Activated CD4-positive, alpha-beta memory T cell treated with anti-CD3 and anti-CD28 coated beads, Interleukin-2, amount 10 ng/mL, durations not matched to agents 7 days and 5 days (primary cell): ENCODE measurements at places on chromosomes 2 and 18. TPM values are rescaled to one million over a fixed set of nuclear protein-coding genes. Genes with fewer than 3 reads are reported as not detected.
A peak's percentile ranks its signal among the peaks of the same experiment; 100 is the strongest.

The GAD1 gene
- 2.2 TPM for total RNA-seq

The CPLX4 gene
- total RNA-seq, result not detected

The NR4A2 gene
- total RNA-seq, result 3.8 TPM

The CPO gene
- total RNA-seq, result not detected

The ARHGEF4 gene
- 0.25 TPM for total RNA-seq

The UGT1A8 gene
- not detected for total RNA-seq

- DNase-seq, result no peak
- H3K36me3 ChIP-seq, result no peaks in the 10 kb centered on the region
- H3K4me1 ChIP-seq, result no peaks in the 10 kb centered on the region
- no peak overlapping the region for H3K27ac ChIP-seq
- no peak overlapping the region for H3K4me3 ChIP-seq
Observed at GRCh38 chr2:54497763-54498680, 41.9 kb downstream of the SPTBN1 start.

DNA sequence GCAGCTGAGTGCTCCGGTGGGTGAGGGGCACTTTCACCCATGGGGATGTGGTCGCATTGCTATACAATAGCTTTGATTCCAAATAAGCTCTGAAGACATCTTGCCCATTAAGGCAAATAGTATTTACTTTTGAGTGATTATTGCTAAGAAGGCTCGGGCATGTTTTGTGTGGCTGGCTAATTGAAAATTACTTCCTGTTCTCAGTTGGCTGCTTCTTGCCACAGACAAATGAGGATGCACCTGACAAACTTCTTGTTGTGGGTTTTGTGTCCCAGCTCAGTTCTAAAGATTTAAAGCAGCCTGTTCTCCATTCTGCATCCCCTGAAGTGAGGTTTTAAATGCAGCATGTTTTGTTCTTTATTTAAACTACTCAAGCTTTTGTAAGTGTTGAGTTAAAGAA is 88.3 kb downstream of the KCNS3 start:
- no peaks in the 10 kb centered on the region for H3K27me3 ChIP-seq
- no peaks in the 10 kb centered on the region for H3K4me1 ChIP-seq
- H3K4me3 ChIP-seq, result no peak overlapping the region
- H3K27ac ChIP-seq, result no peak overlapping the region
- no peak for DNase-seq

DNA sequence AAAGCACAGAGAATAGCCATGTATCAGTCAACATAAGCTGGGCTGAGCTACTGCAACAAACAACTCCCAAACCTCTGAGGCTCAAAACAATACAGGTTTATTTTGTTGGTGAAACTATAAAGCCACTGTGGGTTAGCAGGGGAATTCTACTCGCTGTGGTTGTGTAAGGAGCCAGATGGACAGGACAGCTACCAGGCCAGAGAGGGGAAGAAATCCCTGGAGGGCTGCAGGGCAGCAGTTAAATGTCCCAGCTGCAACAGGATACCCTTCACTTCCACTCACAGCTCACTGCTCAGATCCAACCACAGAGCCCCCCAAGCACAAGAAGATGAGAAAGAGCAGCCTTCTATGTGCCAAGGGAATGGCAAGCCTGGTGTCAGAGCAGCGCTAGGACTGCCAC is 245.9 kb upstream of the RAB6C start:
- no peak for DNase-seq
- H3K4me1 ChIP-seq, result no peaks in the 10 kb centered on the region
- H3K36me3 ChIP-seq, result no peaks in the 10 kb centered on the region
- no peaks in the 10 kb centered on the region for H3K27me3 ChIP-seq
- no peak overlapping the region for H3K4me3 ChIP-seq

- no peak for DNase-seq
- no peak overlapping the region for H3K4me3 ChIP-seq
- no peaks in the 10 kb centered on the region for H3K27me3 ChIP-seq
- peak overlapping the region; percentile 33 for H3K27ac ChIP-seq
- peaks cover 10% of the 10 kb centered on the region for H3K4me1 ChIP-seq
Observed at GRCh38 chr2:213411582-213412289, 127.5 kb downstream of the SPAG16 start.

DNA sequence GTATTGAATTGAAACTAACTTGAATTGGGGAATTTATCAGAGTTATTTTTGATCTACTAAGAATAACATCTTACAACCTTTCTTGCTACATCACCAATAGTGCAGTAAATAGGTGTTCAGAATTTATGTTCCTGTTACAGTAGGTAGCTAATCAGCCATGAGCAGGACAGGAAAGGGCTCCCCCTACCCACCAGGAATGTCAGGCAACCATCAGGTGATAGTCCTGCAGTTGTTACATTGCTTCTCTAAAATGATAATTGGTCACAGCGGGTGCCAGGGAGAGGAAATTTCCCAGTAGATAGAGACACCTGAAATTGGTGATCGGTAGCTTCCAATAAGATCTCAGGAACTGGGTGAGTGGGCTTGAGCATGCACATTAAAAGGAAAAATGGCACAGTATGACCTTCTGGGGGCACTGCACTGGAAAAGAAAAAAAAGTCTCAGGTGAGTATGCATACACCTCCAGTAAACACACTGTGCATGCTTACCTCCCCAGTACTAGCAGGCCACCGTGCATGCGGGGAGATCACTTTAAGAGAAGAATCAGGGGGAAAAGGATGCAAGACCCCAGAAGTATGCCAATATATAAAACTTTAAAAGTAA is 1092.0 kb upstream of the LRRTM1 start:
- H3K4me1 ChIP-seq, result no peaks in the 10 kb centered on the region
- no peaks in the 10 kb centered on the region for H3K36me3 ChIP-seq
- H3K4me3 ChIP-seq, result no peak overlapping the region
- DNase-seq, result no peak
- no peaks in the 10 kb centered on the region for H3K27me3 ChIP-seq
- no peak overlapping the region for H3K27ac ChIP-seq

DNA sequence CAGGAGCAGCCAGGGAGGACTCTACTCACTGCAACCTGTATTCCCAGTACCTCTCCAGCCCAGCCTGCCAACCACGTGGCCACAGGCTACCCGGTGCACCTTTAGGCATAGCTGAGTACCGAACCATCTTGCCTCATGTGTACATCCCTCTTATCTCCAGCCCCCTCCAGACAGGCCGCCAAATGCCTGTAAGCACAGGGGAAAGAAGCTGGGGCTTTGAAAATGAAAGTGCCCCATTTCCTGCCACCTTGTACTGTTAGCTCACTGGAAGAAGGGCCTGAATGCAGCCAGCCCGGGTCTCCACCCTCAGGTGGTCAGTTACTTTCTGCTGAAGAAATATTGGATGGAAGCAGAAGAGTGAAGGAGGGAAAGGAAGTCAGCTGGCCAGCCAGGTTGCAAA is 27.2 kb upstream of the RFX8 start:
- no peaks in the 10 kb centered on the region for H3K36me3 ChIP-seq
- DNase-seq, result no peak
- no peaks in the 10 kb centered on the region for H3K27me3 ChIP-seq
- peaks cover 12% of the 10 kb centered on the region for H3K4me1 ChIP-seq

DNA sequence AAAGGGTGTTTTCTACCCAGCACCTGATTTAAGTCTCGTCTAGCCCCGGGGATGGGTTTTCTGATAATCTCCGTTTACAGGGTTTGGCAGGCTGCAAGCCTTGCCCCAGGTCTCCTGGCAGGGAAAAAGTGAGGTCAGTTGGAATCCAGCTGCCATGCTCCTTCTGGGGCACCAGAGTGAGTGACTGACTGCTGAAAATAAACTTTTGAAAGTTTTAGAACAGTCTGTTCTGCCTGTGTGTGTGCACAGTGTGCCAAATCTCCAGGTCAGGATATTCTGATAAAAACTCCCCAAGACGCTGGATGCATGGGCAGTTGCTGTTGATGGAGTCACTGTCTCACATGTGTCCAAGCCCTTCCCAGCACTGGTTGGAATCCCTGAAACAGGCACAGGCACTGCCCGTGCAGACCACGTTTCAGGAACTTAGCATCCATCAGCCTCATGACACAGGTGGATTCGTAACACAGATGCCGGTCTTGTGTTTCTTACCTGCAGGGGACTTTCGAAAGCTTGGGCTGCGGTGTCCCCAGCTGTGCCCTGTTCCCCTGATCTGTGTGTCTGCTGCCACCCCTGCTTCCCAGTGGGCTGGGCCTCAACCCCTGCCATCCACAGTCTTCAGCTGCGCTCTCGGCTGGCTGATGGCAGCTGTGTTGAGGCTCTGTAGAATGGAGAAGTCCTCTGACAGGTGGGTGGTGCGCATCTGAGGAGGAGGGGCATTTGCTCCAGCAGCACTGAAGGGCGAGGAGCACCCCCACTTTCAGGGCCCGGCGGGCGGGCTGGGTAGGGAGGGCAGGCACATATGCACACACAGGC is 65.0 kb downstream of the SH3RF3 start:
- H3K36me3 ChIP-seq, result no peaks in the 10 kb centered on the region
- H3K4me3 ChIP-seq, result no peak overlapping the region
- no peaks in the 10 kb centered on the region for H3K4me1 ChIP-seq
- no peak overlapping the region for H3K27ac ChIP-seq
- H3K27me3 ChIP-seq, result peaks cover 48% of the 10 kb centered on the region
- no peak for DNase-seq

DNA sequence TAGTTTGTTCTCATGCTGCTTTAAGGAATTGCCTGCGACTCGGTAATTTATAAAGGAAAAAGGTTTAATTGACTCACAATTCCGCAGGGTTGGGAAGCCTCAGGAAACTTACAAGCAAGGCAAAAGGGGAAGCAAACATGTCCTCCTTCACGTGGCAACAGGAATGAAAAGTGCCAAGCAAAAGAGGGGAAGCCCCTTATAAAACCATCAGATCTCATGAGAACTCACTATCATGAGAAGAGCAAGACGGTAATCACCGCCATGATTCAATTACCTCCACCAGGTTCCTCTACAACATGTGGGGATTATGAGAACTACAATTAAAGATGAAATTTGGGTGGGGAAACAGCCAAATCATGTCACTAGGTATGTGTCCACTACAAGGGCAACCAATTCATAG is 53.9 kb downstream of the MAP4K3 start:
- peaks cover 3% of the 10 kb centered on the region for H3K4me1 ChIP-seq
- H3K27me3 ChIP-seq, result no peaks in the 10 kb centered on the region
- DNase-seq, result no peak
- H3K4me3 ChIP-seq, result no peak overlapping the region
- H3K36me3 ChIP-seq, result peaks cover 3% of the 10 kb centered on the region

DNA sequence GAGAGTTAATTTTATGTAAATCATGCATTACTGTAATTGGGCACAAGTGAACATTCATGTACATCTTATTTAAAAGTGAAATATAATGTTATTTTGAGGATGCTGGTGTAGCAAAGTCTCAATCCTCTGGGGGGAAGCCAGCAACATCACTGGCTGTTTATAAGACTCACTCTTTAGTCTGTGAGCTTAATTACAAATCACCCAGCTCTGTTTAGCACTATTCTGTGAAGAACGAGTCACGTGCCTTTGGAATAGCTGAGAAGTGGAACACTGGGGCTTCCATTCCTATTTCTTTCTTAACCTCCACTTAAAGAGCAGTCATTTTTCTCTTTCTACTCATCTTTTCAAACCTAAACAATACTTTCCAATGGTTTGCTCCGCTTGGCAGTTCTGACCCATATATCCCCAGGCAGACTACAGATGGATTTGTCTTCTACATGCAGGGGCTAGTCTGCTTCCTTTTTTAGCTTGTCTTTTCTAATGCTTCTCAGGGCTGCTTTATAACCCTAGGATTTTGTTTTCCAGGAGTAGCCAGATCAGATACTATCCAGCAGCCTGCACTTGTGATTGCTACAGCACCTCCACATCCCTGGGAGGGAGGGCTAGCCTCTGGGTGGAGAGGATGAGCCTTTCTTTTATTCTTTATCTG is 95.3 kb upstream of the CAVIN2 start:
- DNase-seq, result no peak
- H3K27me3 ChIP-seq, result peaks cover 26% of the 10 kb centered on the region
- no peak overlapping the region for H3K27ac ChIP-seq
- no peaks in the 10 kb centered on the region for H3K36me3 ChIP-seq
- H3K4me1 ChIP-seq, result no peaks in the 10 kb centered on the region

DNA sequence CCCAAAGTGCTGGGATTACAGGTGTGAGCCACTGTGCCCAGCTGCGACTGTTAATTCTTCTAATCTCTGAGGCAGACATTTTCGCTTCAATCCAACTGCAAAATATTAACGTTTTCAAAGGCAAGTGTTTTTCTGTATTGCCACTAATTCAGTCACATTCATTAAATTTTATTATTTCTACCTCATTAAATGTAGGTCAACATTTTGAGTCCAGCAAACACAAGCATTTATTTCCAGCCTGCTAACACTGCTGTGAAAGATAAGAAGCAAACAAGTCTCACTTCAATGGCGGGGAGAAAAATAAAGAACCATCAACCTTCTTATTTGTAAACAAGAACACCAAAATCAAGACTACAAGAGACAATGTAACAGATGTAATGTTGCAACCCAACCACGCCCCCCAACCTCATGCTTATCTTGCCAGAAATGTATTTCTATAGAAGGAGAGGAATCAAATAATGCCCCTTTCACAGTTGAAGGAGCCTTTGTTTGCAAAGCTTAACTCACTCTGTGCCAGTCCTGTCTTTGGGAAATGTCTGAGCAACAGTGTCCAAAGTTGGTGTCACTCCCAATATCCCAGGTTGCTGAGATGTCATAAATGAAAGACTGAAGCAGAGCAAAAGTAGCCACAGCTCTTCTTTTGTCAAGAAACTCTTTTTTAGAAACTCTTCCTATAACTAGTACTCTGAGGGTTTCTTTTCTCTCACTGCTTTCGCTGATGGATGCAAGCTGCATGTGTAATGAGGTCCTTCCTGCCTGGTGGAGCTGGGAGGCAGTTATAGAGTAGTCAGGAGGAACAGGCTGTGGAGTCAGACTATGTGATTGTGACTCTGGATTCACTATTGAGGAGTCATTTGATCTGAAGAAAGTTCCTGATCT is 8.6 kb downstream of the DOCK10 start:
- no peak for DNase-seq
- peaks cover 65% of the 10 kb centered on the region for H3K36me3 ChIP-seq
- no peaks in the 10 kb centered on the region for H3K27me3 ChIP-seq
- H3K4me1 ChIP-seq, result peaks cover 66% of the 10 kb centered on the region
- H3K4me3 ChIP-seq, result no peak overlapping the region

DNA sequence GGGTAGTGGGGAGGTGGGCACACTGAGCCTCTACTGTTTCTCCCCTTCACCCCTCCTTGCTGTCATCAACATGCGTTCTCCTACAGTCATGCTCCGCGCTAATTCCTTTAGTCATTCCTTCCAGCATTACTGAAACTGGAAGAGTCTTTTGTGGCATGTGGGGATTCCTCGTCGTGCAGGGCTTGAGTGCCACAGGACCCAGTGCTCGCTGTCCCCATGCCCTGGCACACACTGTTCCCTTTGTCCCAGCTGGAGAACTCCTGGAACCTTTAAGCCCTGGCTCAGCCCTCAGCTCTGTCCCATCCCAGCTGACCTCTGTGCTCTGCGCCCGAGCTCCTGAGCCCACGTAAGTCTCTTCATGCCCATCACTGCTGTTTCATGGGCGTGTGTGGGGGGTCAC is 42.1 kb downstream of the ODC1 start:
- no peaks in the 10 kb centered on the region for H3K27me3 ChIP-seq
- H3K27ac ChIP-seq, result no peak overlapping the region
- H3K36me3 ChIP-seq, result peaks cover 11% of the 10 kb centered on the region
- no peak overlapping the region for H3K4me3 ChIP-seq

DNA sequence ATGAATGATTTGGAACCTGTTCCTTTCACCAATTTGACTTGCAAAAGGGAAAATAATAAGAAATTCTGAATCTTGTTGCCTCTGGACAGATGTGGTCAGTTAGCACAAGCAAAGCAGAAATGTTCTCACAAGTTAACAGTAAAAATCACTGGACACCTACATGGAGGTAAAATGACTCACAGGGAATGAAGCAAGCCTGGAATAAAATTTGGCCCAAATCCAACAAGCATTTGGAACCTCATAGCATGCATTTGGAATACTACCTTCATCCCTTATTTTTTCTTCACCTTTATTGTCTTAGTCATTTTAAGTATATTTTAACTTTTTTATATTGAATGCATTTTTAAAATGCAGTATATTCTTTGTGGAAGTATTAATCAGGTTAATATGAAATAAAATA is 602.9 kb downstream of the ARHGAP15 start:
- no peak for DNase-seq
- peaks cover 42% of the 10 kb centered on the region for H3K4me1 ChIP-seq
- H3K27me3 ChIP-seq, result no peaks in the 10 kb centered on the region
- no peak overlapping the region for H3K27ac ChIP-seq
- H3K36me3 ChIP-seq, result peaks cover 21% of the 10 kb centered on the region
